ENCODE measurements at places on chromosomes 13 and 19.
A peak's percentile ranks its signal among the peaks of the same experiment; 100 is the strongest.

- no peak for DNase-seq
These were observed 36.0 kb upstream of the PABPC3 start for GRCh38 chr13:25059958-25060357.

DNA sequence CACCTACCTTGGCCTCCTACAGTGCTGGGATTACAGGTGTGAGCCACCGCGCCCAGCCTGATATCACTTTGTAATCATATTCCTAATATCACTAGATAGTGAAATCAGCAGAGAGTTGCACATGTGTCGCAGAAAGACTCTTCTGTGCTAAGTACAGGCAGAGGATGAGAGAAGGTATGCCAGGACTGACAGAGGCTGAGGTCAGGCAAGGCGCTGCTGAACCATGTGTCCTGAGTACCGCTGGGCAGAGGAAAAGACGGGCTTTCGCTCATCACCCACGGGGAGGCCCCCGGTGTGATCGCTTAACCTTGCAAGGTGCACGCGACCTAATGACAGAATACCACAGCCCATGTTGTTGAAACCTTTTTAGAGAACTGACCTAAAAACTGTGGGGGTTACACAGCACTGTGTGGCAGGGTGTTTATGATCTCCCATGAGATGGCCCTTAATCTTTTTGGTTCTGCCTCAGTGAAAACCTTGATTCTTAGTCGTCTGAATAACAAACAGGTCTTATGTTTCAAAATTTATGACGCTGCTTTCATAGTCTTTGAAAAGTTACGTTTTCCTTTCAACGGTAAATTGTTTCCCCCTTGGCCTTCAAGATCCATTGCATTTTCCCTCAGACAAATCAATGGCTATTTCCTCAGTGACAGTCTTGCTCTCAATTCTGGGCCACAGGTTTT lies 12.2 kb downstream of the GJA3 start:
- DNase-seq = no peak

- no peak for DNase-seq
These were observed 1.7 kb downstream of the PRDX2 start for GRCh38 chr19:12799742-12800465.

GRCh38 chr13:27403203-27403678 lies 21.2 kb upstream of the GTF3A start:
- no peak for DNase-seq

DNA sequence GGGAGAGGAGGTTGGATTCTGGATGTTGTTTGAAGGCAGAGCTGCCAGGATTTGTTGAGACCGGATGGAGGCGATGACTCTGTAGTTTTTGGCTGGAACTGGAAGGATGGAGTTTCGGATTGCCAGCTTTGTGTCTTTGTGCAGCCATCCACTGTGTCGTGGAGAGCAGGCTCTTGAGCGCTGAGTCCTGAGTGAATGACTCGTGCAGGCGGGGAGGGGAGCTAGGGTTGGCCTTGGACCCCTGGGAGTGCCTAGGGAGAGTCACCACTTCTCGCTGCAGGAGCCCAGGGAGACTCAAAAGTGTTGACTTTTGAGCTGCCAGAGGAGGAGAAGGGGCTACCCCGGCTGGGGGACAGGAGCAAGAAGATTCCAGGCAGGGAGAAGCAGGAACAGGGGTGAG lies 3.9 kb downstream of the TOMM40 start:
- DNase-seq = no peak

DNA sequence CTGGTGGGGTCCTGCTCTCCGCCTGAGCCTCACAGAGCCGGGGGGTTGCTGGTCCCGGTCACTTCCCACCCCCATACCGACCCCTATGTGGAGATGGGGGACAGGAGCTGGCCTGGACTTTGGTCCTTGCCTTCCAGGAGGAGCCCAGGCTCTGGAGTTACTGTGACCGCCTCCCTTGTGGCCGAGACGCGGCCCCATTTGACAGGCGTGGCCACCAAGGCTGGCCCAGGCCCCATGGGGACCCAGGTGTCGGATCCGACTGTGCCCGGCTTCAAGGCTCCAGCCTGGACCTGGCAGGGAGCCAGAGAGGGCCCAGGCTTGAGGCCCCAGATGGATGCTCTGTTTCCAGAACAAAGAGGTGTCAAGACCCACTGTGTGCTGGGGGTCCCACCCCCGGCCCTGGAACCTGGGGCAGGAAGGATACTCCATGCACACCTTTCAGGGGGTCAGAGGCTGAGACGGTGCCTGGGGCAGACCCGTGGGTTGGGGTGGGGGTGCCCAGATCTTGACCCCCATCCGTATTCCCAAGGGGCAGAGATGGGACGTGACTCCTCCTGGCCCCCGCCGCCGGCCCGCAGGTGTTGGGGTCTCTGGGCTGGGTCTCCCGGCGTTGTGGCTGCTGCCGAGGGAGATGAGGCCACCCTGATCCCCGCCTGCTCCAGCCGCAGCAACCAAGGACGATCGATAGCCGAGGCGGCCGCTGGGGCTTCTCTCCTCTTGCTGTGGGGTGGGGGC lies 47.8 kb upstream of the TCF3 start:
- DNase-seq = no peak

DNA sequence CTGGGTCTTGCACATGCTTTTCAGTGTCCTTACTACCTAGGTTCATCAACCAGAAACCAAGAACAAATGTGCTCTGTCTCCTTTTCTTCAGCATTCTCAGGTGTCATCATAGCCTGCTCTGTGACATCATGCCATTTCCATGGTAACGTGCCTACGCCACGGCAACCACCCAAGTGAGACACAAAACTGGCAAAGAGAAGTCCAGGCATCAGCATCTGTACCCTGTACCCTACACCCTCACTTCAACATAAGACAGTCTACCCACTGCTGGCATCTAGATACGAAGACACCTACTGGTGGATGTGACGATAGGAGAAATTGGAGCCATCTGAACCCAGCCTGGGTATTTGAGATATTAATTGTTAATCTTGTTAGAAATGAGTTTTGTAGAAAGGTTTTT lies 13.3 kb downstream of the ZC3H4 start:
- no peak for DNase-seq

- DNase-seq = no peak
These were observed 10.3 kb downstream of the GNA15 start for GRCh38 chr19:3145909-3146676.

GRCh38 chr13:39321574-39321973 lies 281.4 kb downstream of the LHFPL6 start:
- no peak for DNase-seq

DNA sequence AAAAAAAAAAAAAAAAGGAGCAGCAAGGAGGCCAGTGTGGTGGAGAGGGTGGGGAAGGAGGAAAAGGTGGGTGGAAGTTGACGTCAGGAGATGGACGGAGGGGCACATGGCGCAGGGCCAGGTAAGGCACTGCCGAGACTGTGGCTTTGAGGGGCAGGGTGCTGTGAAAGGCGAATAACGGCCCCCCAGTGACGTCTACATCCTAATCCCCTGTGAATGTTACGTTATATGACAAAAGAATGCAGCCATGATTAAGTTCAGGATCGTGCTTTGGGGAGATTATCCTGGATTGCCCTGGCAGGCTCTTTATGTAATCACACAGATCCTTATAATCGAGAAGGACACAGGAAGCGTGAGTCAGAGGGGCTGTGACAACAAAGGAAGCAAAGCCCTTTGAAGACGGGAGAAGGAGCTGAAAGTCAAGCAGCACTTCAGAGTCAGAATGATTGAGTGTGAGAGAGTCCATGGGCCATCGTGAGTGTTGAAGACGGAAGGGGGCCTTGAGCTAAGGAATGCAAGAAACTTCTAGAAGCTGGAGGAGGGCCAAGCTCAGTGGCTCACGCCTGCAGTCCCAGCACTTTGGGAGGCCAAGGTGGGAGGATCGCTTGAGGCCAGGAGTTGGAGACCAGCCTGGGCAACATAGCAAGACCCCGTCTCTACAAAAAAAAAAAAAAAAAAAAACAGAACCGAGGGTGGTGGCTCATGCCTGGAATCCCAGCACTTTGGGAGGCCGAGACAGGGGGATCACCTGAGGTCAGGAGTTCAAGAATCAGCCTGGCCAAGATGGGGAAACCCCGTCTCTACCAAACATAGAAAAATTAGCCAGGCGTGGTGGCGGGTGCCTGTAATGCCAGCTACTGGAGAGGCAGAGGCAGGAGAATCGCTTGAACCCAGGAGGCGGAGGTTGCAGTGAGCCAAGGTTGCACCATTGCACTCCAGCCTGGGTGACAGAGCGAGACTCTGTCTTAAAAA lies 13.8 kb upstream of the CEACAM16 start:
- no peak for DNase-seq

DNA sequence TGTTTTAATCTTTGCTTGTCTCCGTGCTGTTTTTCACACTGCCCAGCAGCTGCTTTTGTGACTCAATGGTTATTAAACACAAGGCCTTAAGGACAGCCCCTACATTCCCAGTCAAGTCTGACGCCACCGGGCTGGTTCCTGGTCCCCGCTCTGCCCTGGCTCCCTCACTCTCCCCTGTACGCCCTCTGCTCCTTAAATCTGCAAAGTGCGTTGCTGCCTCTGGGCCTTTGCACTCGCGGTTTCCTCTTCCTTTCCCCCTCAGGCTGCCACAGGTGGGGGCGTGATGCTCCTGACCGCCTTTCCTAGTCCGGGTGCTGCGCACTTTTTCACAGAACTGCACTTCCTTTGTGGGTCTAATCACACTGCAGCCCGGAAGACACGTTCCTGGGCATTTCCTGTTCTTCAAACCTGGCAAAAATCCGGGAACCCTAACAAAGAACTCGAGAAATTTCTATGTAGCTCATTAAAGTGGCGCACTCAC lies 25.6 kb downstream of the NOSIP start:
- peak; percentile 69 for DNase-seq

GRCh38 chr19:43780706-43781525 lies at the start of gene KCNN4:
TSS of gene KCNN4 (minus strand) at chr19:43780973. CDS start at chr19:43780861, 112 bp downstream.
- peak; percentile 63 for DNase-seq

GRCh38 chr13:63088226-63088625 lies 1672.6 kb upstream of the PCDH20 start:
- DNase-seq = no peak

GRCh38 chr13:43258771-43259170 lies 235.4 kb downstream of the DNAJC15 start:
- DNase-seq = no peak

DNA sequence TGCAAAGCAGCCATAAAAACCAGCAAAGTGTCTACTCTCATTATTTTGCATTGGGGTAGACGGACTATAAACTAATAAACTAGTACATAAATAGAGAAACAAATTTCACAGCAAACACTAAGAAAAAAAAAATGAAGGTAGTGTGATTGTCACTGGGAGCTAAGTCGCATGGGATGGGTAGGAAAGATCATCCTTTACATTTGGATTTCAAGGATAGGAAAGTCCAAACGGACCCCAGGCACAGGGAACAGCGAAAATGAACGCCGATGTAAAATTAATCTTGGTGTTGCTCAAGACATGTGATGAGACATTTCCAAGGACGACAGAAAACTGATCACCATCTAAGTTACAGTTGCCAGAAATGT lies 690 bp upstream of the SGTA start:
- no peak for DNase-seq

DNA sequence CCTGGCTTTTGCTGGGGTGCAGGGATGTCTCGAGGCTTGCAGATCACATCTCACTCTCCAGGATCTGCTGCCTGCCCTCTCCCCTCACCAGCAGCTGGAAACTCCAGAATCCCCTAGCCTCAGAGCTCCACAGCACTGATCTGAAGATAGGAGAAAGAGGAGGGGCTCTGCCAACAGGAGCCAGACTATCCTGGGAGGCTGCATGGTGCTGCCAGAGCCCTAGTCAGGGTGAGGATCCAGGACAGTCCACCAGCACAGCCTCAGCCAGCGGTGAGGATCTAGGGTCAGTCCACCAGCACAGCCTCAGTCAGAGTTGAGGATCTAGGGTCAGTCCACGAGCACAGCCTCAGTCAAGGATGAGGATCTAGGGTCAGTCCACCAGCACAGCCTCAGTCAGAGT lies 65.2 kb downstream of the RAB20 start:
- DNase-seq = no peak

DNA sequence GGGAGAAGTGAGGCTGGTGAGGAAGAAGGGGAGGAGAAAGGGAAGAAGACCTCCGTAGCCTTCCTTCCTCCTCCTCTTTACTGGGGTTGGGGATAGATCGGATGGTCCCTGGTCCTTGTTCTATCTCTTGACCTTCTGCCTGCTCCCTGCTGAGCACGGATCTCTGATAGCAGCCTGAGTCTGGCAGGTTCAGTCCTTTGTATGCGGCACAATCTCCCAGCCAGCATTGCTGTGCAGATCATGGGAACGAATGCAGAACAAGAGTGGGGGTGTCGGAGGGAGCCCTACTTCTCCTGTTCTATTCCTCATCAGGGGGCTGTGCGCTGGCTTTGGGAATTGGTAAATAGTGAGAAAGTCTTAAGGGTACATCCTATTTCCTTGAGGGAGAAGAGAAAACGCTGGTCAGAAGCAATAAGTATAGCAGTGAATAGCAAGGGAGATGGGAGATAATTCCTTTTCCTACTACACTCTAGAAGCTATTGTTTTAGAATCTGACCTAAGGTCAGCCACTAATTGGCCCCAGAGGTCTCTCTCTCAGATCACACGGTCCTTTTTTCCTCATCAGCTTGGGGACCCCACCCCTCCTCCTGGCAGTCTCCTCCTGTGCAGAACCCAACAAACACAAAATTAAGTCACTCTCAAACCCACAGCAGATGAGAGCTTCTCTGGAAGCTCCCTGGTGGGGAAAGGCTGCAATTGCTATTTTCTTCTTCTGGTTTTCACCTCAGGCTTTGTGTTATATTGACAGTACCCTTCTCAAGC lies 41.0 kb downstream of the KL start:
- no peak for DNase-seq

DNA sequence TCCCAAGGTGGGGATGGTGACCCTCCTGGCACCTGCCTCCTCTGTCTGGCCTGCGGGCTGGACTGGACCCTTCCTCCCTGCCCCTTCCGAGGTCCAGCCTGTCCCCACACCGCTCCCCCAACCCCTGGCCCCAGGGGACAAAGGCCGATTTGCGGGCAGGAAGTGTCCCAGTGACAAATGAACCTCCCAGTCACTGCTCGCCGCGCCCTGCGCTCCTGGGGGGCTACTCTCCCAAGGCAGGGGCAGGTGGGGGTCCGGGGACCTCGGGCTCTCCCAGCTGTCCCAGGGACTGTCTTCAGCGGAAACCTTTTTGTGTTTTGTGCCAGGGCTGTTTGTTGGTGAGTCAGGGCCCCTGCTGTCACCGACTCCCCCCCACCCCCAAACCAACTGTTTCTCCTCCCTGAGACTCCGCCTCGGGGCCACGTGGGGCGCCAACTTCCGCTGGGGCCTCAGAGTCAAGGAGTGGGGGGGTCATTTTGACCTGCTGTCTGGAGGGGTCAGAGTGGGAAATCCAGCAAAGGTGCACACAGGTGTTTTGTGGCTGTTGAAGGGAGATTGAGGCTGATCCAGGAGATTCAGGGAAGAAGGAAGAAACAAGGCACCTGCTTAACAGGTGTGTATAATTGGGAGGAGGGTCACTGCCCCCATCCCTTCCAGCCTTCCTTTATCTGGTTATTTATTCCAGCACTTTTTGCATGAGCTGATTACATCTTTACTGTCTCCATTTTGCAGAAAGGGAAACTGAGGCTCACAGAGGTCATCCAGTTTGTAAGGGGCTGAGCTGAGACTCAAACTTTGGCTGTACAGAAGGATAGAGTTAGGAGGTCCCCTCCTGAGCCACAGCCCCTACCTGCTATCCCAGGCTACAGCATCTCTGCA lies 831 bp downstream of the PGPEP1 start:
- peak; percentile 63 for DNase-seq
